ENCODE measurements at places on chromosomes 11 and 22.
A peak's percentile ranks its signal among the peaks of the same experiment; 100 is the strongest.

- no peak for DNase-seq
These were observed 102.6 kb upstream of the SPON1 start for GRCh38 chr11:13859892-13860291.

DNA sequence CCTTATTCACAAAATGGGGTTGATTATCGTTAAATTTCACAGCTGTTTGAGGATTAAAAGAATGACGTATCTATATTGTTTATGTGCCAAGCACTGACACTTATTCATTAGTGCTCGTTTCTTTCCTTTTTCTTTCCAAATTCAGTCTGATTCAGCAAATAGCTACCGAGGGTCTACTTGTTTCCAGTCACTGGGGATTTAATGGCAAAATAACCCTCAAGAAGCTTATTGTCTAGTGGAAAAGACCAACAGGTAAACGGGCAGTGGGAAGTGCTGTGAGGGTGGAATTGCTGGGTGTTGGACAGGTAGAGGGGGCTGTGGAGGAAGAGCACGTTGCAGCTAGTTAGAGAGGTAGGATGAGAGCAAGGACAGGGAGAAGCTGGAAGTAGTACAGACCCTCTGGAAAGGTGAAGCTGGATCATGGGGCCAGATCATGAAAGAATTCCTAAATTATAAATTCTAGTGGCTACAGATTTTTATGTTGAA lies 48.3 kb upstream of the BIRC3 start:
- DNase-seq = no peak

DNA sequence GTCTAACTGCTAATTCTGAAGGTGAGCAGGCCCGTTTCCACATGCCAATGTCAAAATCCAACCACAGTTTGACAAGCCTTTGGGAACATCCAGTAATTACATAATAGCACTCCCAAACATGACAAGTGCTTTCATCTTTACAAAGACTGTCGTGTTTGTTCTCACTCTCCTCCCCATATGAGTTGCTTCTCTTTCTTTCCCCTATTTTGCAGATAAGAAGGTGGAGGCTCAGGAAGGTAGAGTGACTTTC lies 55.9 kb upstream of the CD44 start:
- no peak for DNase-seq

GRCh38 chr22:39205344-39206021 lies 39.3 kb downstream of the PDGFB start:
- no peak for DNase-seq

- DNase-seq = no peak
These were observed 234.5 kb downstream of the NXPE2 start for GRCh38 chr11:114912826-114913225.

DNA sequence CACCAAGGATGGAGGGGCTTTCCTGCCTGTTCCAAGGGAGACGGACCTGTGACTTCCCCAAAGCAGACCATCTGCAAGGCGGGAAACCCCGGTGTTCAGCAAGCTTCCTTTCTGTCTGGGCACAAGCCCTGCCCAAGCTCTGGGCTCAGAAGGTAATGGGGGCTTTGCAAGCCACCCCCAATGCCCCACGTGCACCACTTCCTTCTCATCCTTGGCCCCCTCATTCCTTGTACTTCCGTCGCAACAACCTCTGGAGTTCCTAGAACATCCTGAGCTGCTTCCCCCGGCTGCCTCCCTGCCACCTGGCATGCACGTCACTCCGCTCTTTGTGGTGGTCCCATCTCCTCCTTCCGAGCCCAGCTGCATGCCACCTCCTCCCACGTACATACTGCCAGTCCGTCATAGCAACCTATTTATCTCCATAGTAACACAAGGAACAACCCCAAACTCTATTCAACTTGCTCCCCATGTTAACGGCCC lies 3.9 kb downstream of the MYEOV start:
- no peak for DNase-seq

GRCh38 chr11:46357483-46357936 lies 10.2 kb downstream of the DGKZ start:
- DNase-seq = no peak

DNA sequence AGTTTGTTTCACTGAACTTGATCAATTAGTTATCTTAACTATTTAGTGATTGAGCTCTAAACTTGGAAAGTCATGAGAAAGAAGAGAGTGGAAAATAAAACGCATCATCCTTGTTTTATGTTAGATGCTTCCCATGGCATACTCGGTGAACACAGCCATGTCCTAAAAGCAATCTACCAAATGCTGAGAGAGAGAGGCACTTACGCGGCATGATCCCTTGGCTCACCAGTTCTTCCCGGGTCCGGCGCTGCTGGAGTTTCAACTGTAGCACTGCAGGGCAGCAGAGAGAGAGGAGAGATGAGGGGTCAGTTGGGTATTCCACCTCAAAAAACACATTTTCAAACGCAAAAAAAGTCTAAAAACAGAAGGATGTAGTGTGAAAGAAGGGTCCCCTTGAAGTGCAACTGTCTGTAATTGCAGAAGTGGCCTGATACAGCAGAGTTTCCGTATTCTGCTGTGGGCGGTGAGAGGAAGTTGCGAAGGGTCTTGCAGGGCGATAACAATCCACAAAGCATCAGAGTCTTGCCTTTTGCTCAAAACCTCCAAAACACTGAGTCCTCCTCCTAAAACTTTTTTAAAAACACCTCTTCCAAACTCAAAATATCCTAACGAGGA lies 92.7 kb downstream of the SGSM3 start:
- DNase-seq = peak; percentile 33

- no peak for DNase-seq
These were observed 589.5 kb upstream of the CADM1 start for GRCh38 chr11:116093481-116094270.

GRCh38 chr11:109390752-109391151 lies 31.2 kb upstream of the C11orf87 start:
- no peak for DNase-seq

GRCh38 chr11:20116825-20117224 lies 43.5 kb downstream of the DBX1 start:
- no peak for DNase-seq

DNA sequence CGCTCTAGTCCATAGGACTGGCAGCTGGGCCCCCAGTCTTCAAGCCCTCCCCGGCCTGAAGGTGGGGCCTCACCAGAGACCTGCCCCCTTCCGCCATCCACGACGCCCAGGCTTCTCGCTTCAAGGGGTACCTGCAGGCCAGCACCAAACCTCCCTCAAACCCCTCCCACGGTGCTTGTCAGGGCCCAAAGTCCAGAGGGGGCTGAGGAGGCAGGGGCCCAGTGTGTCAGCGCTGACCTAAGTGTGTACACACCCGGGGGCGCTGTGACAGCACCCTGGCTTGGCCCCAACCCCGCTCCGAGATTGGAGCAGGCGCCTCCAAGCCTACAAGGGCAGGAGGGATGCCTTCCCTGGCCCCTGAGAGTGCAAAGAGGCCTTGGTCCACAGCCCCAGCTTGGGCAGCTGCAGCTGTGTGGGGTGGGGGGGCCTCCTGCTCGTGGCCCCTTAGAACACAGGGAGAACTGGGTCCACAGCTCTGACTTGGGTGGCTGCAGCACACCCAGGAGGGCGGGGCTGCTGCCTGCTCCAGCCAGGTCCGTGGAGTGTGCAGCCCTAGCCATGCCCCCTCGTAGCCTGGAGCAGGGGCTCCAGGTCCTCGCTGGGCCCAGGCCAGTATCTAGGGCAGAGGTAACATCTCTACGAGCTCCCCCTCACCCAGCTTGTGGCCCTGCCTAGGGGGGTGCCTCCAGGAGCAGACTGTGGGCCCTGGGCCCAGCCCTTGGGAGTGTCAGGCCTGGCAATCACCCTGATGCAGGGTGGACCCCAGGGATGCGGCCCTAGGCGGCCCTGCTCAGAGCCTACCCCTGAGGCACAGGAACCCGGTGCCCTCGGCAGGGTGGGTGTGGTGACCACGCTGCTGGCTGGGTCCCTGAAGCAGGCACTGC lies 4.9 kb downstream of the SBF2 start:
- DNase-seq = no peak

DNA sequence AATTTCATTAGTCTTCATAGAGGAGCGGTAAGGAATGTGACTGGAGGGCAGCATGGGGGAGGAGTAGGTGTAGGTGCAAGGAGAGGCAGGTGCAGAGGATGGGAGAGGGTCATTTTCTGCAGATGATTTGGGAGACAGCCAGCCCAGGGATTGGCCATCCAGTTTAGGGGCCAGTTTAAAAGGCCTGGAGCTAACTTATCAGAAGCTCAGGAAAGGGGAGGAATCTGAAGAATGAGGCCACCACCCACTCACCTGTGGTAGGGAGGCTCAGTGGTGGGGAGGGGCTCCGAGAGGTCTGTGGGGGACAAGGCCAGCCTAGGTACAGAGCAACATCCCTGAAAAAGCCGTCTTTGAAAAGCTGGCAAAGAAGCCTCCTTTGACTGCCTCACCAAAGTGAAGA lies 110.8 kb upstream of the TMEM45B start:
- DNase-seq = no peak

- DNase-seq = no peak
These were observed 603 bp downstream of the CDHR5 start for GRCh38 chr11:623999-624704.

DNA sequence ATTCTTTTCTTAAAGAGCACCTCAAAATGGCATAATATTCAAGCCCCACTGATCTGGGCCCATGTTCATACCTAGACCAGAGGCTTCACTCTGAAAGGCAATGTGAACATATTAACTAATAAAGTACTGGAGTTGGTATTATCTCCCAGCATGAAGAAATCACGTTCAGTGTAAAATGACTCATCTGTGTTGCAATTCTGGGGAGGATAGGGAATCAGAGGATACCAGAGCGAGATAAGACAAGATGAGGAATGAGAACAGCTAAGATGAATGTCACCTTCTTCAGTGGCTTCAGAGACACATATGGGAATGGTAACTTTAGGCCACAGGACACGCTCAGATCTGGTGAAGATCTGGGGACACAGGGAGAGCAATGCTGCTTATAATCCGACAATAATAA lies 121.1 kb downstream of the NTM start:
- DNase-seq = no peak

DNA sequence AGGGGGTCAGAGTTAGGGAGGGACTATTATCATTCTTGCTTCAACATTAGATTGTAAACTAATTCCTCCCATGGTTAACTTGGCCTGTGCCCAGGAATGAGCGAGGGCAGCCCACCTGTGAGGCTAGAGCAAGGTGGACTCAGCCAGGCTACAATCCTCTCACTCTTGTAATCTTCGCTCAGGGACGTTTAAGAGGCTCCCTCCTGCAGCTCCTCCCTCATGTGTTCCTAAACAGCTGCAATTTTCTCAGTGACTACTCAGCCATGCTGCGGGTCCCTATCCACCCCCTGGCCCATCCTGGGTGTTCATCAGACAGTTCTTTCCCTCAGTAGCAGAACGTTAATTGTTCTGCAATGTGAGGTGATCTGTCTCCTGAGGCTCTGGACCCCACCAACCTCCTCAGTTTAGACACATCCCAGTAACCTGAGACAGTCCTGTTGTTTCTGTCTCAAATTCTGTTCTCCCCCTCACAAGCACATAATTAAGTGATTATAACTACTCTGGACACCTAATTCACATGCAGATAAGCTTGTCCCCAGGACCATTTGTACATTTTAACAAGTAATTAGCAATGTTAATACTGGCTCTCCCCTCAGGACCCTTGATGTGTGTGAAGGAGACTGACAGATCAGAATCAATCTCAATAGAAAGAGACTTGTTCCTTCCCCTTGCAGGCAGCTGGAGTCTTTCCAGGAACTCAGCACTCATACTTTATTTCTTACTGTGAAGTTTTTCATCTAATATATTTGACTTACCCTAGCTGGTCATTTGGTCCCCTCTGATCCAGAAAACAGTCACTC lies 337.2 kb upstream of the B3GAT1 start:
- DNase-seq = no peak

DNA sequence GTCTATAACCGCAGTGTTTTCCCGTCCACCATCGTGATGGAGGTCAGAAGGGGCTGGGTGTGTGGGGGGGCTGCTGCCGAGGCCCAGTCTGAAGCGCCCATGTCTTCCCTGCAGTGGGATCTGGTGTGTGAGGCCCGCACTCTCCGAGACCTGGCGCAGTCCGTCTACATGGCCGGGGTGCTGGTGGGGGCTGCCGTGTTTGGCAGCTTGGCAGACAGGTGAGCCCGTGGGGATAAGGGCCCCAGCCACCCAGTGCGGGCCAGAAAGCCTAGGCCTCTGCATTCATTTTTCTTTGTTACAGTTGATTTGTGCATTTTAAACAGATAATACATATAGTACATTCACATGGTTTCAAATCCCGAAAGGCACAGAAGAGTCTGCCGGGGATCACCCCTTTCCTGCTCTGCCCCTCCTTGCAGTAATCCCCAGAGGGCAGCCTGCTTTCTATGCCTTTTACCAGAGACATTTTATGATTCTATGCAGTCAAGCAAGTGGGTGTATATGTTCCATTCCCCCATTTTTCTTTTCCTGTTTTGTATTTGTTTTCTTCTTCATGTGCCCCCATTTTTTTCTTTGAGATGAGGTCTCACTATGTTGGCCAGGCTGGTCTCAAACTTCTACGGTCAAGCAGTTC lies 32.6 kb downstream of the CAPN1 start:
- DNase-seq = no peak

DNA sequence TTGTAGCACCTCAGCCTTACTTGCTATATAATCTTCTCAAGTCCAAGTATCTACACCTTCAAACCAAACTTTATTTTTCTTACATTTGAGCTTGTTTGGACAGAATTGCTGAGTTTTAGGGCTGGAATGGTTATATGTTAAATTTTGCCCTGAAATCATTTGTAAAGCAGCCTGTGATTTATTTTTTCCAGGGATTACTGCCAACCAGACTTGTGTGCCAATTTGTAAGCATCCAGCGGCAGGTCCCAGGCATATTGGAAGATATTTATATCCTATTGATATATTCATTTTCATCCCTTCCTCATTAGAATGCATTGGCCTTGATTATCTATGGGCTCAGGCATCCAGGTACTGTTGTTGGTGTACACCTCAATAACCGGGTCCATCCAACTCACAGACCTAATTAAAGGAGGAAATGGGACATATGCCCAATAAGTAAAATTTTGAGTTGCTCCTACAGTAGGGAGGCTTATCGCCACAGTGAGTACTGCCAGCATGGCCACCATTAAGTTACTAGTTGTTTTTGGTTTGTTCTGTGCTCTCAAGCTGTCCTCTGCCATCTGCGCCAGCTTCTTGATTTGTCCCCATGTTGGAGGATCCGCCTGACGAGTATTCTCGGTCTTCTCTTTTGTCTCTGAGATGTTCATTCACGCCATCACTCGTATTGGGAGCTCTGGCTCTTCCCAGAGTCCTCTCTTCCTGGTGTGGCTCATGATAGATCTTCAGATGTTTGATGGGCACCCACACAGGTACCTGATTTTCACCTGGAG lies 9.8 kb upstream of the DNAJB13 start:
- DNase-seq = no peak

- DNase-seq = no peak
These were observed 56.6 kb upstream of the PRDM11 start for GRCh38 chr11:45089676-45090499.

GRCh38 chr11:109424901-109425300 lies 2.9 kb downstream of the C11orf87 start:
- no peak for DNase-seq

DNA sequence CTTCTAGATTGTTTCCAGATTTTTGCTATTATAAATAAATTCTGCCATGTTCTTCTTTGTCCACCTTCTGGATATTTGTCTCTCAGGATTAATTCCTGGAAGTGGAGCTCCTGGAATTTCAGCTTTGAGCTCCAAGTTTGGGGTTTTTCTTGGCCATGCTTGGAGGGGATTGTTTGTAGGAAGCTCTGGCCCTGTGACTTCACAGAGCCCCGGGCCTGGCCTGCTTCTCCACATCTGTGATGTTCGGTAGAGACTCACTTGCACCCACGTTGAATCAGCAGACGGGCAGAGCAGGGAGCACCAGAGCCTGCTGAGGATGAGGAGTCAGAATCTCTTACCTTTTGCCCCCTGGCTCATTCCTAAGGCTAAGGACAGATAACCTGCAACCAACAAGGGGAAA lies 35.7 kb downstream of the LRRC32 start:
- no peak for DNase-seq

GRCh38 chr11:18063862-18064434 lies 17.9 kb upstream of the TPH1 start:
- DNase-seq = no peak
